Activated CD8-positive, alpha-beta memory T cell treated with anti-CD3 and anti-CD28 coated beads, Interleukin-2, amount 50 U/mL, for 4 hours (primary cell): ENCODE measurements at places on chromosomes 16 and 17.
A peak's percentile ranks its signal among the peaks of the same experiment; 100 is the strongest.

GRCh38 chr16:20622498-20622870, 46.3 kb upstream of the ACSM2B start:
- no peak for DNase-seq

DNA sequence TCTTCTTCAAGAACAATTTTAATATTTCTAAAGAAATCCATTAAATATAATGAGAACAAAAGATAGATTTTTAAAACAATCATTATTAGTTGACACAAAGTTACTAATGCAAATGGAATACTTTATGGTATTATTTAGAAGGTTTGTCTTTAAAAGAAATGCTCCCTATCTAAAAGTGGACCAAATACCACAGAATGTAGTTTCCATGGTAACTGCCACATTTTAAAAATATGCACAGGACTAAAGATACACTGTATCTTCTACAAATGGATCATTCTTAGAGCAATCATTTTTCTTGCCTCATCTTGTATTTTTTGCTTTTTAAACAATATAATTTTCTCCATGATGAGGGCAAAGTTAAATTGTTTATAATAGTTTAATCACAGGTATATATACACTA, 296.0 kb downstream of the CEP112 start:
- no peak for DNase-seq

GRCh38 chr16:67186550-67186950, 2.8 kb upstream of the MATCAP1 start:
- DNase-seq, result no peak

DNA sequence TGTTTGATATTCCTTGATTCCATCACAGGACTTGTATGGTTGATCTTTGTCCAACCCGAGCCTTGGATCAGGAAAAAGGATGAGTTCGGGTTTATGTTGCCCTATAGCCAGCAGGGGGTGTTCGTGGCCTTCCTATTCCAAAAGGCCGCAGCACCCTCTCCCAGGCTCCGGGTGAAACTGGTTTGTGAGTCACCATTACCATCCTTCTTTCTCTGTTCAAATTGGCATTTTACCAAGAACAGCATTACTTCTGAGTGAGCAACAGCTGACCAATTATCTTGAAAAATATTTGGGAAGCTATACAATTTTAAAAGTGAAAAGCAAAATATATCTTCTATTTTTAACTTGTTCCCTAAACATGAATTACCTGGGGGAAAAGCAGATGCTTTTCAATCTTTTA, 24.3 kb upstream of the KRT20 start:
- DNase-seq, result peak; percentile 63

GRCh38 chr17:77618173-77618572, 340.3 kb upstream of the TNRC6C start:
- DNase-seq, result no peak

DNA sequence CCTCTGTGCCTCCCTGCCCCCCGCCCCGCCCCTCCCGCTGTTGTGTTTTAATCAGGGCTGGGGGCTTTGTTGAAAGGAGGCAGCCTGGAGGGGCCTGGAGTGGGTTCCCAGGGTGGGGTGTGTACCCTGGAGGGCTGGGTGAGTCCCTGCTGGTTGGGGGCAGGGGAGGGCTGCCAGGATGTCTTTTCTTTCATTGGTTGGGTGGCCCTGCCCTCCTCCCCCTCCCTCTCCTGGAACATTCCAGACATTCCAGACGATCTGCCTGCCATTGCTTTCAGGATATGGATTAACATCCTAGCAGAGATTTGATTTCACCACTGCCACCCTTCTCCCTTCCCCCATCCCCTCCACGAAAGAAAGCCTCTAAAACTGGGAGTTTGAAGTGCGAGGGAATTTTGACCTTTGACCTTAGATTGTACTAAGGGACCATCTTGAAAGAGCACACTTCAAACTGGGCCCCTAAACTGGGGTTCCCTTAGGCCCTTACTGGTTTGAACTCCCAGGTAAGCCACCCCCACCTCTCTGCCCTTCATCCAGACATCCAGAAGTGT, 25.3 kb downstream of the IGF2BP1 start:
- DNase-seq, result no peak

- DNase-seq, result peak; percentile 75
These were observed 376 bp upstream of the STAC2 start for GRCh38 chr17:39225959-39226683.

DNA sequence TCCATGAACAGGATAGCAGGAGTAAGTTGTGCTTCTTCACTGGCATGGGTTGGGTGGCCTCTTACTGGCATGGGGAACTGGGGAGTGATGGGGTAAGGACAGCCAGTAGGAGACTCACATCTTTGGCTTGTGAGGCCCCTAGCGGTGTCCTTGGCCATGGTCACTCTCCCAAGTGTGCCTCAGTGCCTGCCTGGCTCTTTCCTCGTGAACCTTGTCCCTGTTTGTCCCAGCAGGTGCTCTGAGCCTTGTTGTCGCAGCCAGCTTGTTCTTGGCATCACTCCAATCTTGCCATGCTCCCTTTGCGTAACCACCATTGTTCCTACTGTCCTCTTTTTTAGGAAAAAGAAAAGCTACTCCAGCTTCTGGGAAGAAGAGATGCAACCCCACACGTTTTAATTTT, 53.6 kb upstream of the SDK2 start:
- DNase-seq, result no peak

- no peak for DNase-seq
These were observed 27.0 kb downstream of the PIGL start for GRCh38 chr17:16243801-16244567.

DNA sequence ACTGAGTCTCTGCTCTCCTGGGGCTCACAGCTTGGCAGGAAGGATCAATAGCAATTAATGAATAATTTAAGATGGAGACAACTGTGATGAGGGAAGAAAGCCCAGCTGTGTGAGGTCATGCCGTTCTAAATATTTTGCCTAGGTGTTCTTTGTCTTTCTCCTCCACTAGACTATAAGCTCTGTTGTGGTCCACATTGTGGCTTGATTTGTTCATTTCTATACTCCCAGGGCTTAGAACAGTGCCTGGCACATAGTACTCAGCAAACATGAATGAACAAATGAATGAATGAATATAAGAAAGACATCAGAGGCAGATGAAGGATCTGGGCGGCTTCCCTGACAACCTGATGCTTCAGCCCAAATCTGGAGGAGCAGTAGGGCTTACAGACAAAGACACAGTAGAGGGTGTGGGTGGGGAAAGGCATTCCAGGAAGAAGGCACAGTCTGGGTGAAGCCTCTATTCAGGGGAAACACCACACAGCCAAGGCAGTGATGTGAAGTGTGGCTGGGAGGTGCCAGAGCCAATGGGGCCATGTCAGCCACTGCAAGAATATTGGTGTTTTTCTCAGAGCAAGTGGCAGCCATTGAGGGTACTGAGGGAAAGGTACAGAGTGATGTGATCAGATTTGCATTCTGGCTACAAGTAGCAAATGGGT, 8.3 kb downstream of the CDH13 start:
- DNase-seq, result no peak
